ENCODE measurements at places on chromosomes 11 and 22.

- DNase-seq, result peak; percentile 71
Measured at GRCh38 chr11:2127482-2128129, 11.6 kb downstream of the IGF2 start.

- no peak for DNase-seq
Measured at GRCh38 chr11:10786451-10786850, 22.3 kb downstream of the EIF4G2 start.

- no peak for DNase-seq
Measured at GRCh38 chr22:29205594-29206371, at the start of gene EMID1. Gene EMID1 (plus strand): TSS chr22:29205896. CDS start chr22:29206039, 143 bp downstream.

- DNase-seq, result no peak
Measured at GRCh38 chr11:122779047-122779629, 59.2 kb upstream of the CRTAM start.

- no peak for DNase-seq
Measured at GRCh38 chr11:134661660-134662059, 249.6 kb upstream of the B3GAT1 start.

- no peak for DNase-seq
Measured at GRCh38 chr11:2742611-2743426, 43.0 kb upstream of the KCNQ1OT1 start.

DNA sequence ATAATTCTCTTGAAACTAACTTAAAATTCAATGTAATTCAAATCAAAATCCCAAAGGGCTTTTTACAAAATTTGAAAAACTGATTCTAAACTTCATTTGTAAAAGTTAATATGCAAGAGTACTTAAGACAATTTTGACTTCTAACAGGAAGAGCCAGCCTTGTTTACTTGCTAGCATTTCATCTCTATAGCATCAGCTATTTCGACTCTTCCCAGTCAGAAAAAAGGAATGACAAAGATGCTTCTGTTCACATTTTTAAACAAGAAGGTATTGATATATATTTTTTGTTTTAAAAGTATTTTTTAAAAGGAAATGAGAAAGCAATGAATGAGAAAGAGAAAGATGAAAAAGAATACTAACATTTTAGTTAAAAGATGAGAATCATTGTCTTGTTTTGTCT is 16.4 kb downstream of the SLN start:
- DNase-seq, result no peak

- no peak for DNase-seq
Measured at GRCh38 chr11:70604221-70604620, 205.9 kb downstream of the CTTN start.

DNA sequence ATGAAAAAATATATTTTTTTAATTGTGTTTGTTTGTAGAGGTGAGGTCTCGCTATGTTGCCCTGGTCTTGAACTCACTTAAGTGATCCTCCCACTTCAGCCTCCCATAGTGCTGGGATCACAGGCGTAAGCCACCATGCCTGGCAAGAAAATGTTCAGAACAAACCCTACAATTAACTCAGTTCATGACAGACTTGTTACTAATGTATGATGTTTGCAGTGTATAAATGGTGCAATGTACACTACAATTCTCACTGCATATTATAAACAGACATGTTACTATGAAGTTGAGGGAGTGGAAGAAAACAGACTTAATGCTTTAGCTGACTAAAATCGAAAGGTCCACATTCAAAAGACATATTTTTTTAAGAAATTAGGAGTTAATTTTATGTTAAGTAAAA is 59.0 kb downstream of the SIK3 start:
- no peak for DNase-seq

GRCh38 chr11:7665473-7666291 is 7.6 kb downstream of the CYB5R2 start:
- DNase-seq, result peak; percentile 89

DNA sequence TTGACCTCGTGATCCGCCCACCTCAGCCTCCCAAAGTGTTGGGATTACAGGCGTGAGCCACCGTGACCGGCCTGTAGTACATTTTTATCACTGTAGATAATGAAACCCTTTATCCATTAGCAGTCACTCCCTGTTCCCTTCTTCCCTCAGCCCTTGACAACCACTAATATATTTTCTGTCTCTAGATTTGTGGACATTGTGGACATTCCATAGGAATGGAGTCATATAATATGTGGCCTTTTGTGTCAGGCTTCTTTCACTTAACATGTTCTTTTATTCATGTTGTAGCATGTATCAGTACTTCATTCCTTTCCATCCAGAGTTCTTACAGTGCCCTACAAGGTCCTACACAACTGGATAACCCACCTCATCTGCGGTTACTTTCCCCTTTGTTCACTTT is 30.5 kb downstream of the RRM1 start:
- no peak for DNase-seq

DNA sequence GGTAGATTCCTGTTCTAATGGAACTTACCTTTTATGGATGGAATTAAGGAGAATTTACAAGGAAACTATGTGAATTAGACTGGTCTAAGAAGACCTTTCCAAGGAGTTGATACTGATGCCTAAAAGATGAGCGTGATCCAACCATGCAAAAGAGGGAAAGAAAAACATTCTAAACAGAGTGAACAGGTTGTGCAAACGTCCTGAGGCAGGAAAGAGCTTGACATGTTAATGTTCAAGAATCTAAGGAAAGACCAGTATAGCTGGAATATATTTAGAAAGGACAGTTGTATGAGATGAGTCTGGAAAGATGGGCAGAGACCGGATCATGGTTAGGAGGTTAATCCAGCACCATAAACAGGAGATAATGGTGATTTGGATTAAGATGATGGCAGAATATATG is 1.3 kb downstream of the DDIAS start:
- DNase-seq, result no peak

DNA sequence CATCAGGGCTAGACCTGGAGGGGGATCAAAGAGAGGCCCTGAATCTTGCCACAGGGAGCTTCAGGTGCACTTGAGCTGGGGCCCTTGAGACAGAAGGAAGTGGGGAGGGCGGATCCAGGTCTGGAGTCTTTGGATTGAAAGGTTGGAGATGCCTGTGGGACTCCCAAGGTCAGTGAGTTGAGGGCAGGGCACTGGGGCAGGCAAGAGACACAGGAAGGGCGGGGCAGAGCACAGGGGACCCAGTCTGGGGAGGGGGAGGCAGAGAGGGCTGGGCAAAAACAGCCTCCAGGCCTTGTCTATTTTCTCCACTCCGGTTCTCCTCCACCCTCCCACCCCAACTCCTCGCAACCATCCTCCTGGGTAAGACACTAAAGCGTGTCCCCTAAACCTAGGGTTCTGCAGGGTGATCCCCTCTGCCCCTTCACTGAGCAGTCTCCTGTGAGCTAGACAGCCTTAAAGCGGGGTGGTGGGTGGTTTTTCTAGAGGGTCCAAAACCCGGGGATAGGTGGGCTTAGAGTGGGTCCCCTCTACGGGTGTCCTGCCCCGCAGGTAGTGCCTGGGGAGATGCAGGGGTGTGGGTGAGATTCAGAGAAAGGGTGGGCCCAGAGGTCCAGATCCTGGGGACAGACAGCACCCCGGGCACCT is 38.6 kb upstream of the CELSR1 start:
- DNase-seq, result no peak

- DNase-seq, result no peak
Measured at GRCh38 chr11:95780544-95780943, 9.0 kb downstream of the FAM76B start.

Data from cardiac septum (tissue), 1 donor.